Stimulated activated CD4-positive, alpha-beta T cell treated with anti-CD3 and anti-CD28 coated beads, Interleukin-1b, Interleukin-23, amount 100 ng/mL, for 1 hour (primary cell): ENCODE measurements at places on chromosomes 1 and 21.

DNA sequence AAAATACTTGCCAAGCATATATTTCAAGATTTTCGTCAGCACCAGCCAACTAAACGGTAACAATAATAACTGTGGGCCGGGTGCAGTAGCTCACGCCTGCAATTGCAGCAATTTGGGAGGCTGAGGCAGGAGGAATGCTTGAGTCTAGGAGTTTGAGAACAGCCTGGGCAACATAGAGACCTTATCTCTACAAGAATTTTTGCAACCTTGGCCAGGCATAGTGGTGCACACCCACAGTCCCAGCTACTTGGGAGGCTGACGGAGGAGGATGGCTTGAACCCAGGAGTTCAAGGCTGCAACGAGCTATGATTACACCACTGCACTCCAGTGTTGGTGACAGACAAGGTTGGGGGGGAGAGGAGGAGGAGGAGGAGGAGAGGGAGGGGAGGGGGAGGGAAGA lies 145.0 kb upstream of the TIAM1 start:
- no peak for DNase-seq

DNA sequence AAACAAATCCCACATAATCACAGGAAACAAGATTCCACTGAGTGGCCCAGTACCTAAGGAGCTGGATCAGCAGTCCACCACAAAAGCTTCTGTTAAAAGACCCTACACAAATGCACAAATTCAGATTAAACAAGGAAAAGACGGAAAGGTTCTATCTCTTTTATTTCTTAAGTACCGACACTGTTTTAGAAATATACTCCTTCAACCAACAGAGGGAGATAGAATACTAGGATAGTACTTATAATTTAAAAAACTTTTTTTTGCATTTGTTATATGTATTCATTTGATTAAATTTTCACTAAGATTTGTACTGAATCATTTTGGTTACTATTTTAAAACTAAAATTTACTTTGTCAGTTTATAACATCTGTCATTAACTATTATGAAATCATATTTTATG lies 12.5 kb downstream of the CDC7 start:
- no peak for DNase-seq

DNA sequence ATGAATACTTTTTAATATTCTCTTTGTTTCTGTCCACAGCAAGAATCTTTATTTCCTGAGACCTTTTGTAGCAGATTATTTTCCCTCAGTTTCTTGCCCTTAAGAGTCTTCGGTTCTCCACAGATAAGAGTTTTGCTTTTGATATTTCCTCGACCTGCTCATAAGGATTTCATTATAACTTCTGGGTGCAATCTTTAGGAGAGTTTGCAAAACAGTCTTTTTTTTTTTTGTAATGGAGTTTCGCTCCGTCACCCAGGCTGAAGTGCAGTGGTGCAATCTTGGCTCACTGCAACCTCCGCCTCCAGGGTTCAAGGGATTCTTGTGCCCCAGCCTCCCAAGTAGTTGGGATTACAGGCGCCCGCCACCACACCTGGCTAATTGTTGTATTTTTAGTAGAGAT lies 10.1 kb upstream of the UBE4B start:
- no peak for DNase-seq

GRCh38 chr1:184637664-184638240 lies 116.9 kb downstream of the EDEM3 start:
- DNase-seq: no peak

DNA sequence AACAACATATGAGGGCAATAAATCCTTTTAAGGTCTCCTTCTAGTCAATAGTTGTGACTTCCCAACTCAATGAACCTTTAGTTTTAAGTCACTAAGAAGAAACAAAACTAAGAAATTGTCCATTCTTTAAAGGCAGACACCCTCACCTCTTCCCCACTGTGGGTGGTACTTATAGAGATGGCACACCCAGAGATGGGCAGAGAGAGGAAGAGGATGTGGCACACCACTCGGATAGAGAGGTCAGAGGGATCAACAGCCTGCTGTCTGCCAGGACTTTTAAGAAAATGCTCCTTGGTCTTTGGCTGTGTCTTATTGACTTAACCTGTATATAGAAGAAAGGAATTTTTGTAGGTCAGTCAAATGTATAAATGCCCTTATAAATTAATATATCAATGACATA lies 45.1 kb downstream of the FASLG start:
- no peak for DNase-seq

- DNase-seq: no peak
Measured at GRCh38 chr1:39652554-39652953, 13.1 kb upstream of the HEYL start.

DNA sequence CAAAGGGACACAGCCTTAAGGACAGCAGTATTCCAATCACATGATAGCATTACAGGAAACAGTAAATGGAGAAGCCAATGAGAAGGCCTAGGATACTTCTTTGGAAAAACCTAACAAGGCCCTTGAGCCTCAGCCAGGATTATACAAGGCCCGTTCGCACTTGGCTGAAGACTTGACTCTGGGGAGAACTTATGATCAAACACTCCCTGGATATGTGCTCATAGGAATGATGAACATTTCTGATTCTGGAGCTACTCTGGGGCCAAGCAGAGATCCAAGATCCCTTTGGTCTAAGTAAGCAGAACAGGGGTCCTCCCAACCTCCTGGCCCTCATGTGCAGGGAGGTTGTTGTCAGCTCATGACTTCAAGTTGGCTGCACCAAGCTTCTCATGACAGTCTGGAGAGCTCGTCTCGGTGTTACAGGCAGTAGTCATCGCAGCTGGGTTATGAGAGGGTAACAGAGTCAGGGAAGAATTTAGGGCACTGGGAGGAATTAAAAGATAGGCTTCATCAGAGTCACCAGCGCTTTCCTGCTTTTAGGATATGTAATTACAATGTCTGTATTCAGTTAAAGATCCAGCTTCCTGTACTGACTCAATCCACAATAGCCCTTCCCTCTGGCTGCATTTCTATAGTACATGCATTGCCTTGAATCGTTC lies 92.5 kb upstream of the IRF2BP2 start:
- no peak for DNase-seq

DNA sequence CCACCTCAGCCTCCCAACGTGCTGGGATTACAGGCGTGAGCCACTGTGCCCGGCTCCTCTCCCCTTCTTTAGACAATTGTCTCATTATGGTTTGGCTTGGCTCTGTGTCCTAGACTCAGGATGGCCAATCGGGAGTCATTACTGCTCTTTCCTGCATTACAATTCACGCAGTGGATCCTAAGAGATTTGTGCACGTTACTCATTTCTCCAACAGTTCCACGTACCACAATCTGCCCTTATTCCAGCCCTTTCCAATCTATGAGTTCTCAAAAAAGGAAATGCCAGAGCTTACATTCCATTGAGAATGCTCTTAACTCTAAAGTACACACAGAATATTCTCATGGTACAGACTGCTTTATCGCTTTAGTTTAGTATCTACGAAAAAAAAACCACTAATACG lies 357.0 kb downstream of the GPATCH2 start:
- DNase-seq: no peak

GRCh38 chr1:241968611-241969010 lies 11.0 kb downstream of the BECN2 start:
- no peak for DNase-seq

GRCh38 chr1:40385437-40386358 lies 12.2 kb downstream of the SMAP2 start:
- no peak for DNase-seq

- DNase-seq: no peak
Measured at GRCh38 chr1:54364995-54365394, 41.2 kb downstream of the SSBP3 start.

DNA sequence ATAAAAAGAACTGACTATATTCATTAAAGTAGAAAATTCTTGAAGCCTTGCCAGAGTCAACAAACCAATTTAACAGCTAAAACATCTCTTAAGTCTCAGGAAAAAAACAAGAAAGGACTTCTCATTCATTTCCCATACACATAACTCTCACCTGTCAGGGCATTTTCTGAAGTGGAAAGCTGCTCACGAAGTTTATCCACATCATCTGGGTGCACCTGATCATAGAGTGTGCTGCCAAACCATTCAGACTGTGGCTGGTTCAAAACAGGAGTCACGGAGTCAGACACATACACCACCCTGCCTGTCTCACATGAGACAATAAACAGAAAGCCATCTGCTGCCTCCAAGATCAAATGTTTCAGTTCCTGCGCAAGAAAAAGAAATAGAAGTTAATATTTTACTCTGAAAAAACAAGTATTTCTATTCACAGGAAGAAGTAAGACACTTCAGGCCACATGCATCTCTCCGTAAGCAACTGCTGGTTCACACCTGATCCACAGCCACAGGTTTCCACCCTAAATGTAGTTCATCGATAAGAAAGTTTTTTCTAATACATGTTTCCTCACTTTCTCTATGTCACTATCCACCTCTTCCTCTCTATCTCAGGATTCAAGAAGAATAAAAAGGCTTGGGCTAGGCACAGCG lies 28.2 kb upstream of the CTSK start:
- no peak for DNase-seq

DNA sequence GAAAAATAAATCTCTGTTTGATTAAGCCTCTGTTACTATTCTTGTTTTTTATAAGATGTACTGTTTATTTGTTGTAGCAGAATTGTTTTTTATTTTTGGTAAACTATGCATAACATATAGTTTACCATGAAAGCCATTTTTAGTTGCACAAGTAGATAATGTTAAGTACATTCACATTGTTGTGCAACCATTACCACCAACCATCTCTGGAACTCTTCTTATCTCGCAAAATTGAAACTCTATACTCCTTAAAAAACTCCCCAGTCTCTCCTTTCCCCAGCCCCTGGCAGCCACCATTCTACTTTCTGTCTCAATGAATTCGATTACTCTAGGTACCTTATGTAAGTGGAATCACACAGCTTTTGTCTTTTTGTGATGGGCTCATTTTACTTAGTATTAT lies 27.4 kb upstream of the UHMK1 start:
- no peak for DNase-seq

- no peak for DNase-seq
Measured at GRCh38 chr1:172138634-172139033, 281.9 kb upstream of the C1orf105 start.

DNA sequence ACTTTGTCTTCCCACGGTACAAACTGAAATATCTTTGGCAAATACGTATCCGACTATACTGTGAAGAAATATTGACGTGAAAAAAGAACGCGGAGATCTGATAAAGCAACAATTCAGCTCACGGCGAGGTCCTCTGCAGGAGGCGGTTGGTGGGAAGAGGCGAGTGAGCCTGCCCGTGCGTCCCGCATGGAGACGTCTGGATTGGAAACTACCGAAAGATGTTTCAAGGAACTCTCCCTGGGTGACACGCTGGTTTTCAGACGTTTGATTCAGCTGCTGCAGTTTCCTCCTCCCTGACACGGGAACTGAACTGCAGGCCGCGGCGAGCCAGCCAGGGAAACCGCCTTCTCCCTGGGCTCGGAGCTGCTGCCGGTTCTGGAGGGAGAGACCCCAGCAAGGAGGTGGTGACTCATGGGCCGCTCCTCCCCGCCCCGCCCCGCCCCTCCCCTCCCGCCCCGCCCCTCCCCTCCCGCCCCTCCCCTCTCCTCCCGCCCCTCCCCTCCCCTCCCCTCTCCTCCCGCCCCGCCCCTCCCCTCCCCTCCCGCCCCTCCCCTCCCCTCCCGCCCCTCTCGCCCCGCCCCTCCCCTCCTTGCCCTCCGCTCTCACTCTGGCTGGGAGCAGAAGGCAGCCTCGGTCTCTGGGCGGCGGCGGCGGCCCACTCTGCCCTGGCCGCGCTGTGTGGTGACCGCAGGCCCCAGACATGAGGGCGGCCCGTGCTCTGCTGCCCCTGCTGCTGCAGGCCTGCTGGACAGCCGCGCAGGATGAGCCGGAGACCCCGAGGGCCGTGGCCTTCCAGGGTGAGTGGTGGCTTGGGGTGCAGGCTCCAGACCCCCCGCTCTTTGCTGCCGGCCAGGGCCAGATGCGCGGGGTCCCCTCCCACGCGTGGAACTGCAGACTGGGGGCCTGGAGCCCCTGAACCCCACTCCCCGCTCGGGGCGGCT lies at the start of gene COL6A1:
Gene COL6A1, plus strand, starts transcription at position 620 of the 941 bp plus-strand sequence. Its CDS starts 81 bp downstream, at position 701.
- DNase-seq: no peak

GRCh38 chr21:38807441-38807871 lies 1.7 kb downstream of the ETS2 start:
- DNase-seq: no peak

DNA sequence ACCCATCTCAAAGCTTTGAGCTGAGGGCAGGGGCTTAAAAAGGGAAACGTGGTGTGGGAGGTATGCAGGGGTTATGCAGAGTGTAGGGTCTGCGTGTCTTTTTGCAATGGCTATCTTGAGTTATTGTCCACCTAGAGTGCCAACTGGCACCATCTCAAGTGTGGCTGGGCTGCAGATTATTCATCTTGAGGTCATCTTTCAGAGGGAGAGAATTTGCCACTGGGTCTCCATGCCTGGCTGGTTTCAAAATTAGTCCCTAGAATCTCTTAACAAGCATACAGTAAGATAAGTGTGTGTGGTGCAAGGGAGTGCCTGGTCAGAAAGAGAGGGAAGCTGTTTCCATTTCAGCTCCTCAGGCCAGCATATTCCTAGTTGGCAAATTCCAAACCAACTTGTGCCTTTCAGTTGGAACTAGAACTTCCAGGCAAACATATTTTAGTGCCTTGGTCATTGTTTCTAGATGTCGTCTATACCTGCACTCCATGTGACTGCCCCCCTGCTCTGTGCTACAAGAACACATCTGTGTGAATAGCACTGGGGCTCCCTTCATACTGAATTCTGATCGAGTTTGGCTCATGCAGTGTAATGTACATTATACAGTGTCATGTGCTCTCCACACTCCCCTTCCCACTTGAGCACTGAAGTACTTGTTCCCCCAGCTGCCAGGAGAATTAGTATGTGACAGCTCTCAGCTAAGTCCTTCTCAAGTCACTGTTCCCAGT lies 5.0 kb upstream of the OR2T8 start:
- DNase-seq: no peak

- no peak for DNase-seq
Measured at GRCh38 chr1:159798893-159799292, 3.3 kb upstream of the FCRL6 start.

DNA sequence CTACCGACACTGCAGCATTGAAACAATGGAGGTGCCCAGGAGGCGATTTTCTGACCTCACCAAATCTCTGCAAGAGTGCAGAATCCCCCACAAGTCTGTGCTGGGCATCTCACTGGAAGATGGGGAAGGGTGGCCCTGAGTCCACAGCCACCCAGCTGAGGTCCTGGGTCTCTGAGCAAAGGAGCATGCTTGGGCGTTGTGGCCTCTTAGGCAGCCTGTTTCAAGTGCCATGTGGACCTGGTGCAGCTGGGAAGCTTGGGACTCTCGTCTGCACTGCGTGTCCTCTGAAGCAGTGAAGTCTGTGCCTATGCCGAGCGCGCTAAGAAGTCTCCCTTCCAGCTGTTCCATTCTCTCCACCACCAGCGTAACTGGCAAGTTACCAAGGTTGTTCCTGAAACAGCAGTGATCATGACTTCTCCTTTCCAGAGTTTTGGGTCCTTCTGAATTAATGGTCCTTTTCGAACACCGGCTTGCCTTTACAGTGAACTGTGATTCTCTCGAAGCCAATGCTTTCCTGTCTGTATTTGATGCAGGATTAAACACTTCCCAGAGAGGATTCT lies 5.0 kb upstream of the PLA2G2C start:
- no peak for DNase-seq

DNA sequence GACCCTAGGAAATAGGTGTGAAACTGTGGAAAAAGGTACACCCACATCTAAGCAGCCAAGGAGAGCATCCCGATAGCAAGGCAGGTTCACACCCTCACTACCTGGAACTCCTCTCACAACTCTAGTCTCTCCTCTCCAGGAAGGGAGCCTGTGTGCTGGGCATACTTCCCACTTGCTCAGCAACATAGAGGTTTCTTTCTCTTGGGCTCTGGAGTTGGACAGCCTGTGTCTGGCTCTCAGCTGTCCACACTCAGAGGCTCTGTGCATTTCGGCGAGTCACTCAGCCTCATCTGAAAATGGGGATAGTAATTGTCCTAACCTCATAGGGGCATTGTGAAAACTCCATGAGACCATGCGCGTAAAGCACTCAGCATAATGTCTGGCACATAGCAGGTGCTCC lies 29.6 kb upstream of the VWA5B1 start:
- DNase-seq: no peak
